ENCODE measurements at places on chromosomes 5 and 9.

GRCh38 chr9:79939819-79940218, 368.1 kb downstream of the TLE4 start:
- no peak for DNase-seq

DNA sequence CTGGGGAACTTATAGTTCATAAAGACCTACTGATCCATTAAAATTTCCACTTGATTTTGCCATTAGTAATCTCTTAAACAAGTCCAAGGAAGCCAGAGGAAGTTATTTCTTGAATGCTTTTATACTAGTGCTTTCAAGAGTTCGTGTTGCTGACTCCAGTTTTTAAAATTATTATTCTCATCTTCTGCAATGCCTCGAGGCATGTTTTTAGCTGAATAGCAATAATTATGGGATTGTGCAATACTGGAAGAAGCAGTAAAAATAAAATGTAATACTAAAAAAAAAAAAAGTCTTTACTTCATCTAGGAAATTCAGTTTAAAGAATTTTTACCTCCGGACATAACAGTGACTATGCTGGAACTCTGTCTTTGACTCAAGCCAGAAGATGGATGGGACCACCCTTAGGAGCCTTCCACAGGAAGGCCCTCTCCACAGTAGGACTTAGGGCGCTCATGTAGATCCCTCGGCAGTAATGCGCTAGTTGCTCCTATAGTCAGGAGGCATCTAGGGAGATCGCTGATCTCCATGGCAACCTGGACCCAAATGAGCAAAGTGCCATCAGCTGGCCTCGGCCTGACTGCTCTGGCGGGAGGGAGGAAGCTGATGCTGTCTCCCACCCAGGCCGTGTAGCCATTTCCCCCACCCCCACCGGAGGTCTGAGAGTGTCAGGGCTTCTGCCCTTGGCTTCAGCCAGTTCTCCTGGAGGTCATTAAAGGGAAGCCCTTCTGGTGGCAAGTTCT, 56.7 kb downstream of the DAPK1 start:
- DNase-seq = no peak

DNA sequence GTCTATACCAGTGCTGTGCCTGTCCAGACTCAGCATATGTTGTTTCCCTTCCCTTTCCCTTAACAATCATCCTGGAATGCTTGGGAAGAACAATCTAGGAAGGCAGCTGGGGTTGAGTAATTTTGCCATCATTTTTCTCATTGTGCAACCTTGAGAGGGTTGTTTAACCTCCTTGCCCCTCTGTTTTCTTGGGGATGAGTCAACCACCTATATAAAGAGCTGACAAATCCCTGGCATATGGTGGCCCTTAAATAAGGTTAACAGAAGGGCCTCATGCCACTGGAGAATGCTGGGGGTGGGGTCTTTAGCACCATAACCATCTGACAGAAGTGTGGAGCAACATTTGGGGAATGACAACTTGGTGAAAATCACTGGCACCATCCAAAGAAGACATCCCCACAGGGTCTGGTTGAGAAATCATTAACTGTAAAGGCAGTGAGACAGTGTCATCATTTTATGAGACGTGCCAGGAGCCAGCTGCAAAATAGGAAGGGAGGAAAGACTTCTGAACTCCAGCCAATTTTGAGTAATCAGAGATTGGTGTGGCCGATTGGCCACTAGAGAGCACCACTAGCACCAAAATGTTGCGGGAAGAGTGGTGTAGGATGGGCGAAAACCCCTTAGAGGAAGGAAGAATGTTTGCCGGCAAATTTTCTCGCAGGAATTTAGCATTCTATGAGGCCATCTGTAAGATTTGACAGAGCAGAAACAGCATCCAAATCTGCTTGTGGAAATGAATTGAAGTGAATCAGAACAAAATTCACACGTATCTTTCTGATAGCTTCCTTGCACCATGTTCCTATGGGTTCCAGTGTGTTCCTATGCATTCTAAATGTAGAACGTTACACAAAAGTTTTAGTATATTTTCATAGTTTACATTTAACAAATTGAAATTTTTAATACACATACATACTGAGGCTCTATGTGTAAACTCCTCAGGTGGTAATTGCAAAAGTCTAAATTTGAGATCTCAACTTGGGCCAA, 113.8 kb downstream of the MSX2 start:
- DNase-seq = peak; percentile 32

- DNase-seq = no peak
Observed at GRCh38 chr9:127107171-127107928, 15.1 kb downstream of the ANGPTL2 start.

- DNase-seq = no peak
Observed at GRCh38 chr5:98913911-98914310, 14.9 kb downstream of the CHD1 start.

Data from skeletal muscle cell (primary cell).